ENCODE measurements at places on chromosomes 4 and X.

GRCh38 chrX:20585782-20586181, 319.1 kb upstream of the RPS6KA3 start:
- no peak for DNase-seq

DNA sequence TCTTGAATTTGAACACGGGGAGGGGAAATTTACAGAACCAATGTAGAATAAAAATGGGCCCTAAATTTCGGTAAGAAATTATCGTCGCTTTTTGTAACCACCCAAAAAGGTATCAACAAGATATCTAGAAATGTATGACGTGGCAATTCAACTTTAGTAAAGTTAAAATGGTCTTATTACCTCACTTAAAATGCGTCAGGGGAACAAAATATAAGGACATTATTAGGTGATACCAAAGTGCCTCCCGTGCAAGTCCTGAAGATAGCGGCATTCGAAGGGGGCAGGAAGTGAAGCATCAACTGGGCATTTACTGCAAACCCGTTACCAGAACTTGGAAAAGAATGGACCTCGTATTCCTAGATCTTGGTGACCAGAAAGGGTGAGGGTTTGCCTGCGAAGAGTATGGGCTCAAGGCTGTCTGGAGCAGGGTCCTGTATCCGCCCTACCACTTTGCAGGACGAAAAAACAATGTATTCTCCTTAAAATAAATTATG, 980 bp downstream of the AP1S2 start:
- DNase-seq = no peak

DNA sequence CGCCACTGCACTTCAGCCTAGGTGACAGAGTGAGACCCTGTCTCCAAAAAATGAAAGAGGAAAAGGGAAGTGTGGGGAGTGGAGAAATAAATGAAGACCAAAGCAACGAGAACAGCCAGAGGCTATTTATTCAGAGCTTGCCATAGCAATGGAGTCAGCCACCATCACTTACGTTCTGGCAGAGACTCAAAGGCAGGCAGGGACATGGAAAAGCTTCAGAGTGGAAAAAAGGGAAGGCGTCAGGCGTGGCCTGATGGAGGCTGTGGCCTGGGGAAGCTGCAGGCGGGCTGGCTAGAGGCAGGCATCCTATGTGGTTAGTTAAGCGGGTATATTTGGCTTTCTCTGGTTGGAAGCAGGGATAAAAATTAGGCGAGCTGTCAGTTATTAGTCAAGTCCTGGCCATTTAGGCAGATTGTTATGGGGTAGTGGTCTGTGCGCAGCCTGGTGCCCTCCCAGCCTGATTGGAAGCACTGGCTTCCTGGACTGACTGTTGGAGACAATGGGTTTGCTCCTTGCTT, 73.3 kb downstream of the DCTD start:
- DNase-seq = no peak

- no peak for DNase-seq
Observed at GRCh38 chr4:164438321-164438720, 315.6 kb upstream of the SMIM31 start.

DNA sequence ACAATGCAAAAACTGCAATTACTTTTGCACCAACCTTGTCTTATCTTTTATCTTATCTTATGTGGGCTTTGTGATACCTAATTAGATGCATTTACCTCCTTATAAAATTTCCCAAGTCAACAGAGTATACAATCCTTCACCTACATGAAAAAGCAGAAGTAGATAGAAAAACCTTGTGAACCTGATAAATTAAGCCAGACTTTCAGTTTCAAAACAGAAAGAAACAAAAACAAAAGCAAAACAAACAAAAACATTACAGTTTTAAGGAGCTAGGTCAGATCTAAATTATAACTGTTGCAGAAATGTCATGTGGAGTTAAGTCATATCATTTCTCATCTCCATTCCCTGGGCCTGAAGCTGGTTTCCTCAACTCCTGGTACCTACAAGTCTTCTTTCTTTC, 24.9 kb upstream of the CXXC4 start:
- no peak for DNase-seq

GRCh38 chr4:56976837-56977320, 527 bp downstream of the NOA1 start:
- DNase-seq = peak; percentile 60

Data from T-helper 1 cell (primary cell).